ENCODE measurements at places on chromosomes 4 and X.

DNA sequence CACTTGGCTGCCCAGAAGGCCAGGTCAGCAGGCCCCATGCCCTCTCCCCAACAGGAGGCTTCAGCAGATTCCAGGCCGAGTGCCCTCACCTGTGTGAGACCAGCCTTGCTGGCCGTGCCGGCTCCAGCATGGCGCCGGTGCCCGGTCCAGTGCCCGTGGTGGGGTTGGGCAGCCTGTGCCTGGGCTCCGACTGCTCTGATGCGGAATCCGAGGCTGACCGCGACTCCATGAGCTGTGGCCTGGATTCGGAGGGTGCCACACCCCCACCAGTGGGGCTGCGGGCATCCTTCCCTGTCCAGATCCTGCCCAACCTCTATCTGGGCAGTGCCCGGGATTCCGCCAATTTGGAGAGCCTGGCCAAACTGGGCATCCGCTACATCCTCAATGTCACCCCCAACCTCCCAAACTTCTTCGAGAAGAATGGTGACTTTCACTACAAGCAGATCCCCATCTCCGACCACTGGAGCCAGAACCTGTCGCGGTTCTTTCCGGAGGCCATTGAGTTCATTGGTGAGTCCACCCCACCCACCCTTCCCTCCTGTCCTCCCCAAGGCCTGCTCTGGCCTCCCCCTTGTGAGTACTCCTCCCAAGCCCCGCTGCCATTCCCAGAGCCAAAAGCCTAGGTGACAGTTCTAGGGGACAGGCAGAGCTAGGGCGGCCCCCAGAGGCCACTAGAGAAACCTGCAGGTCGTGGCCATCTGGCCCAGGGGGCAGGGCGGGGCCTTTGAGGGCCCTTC is 2.3 kb downstream of the DUSP9 start:
- DNase-seq = peak; percentile 16

- no peak for DNase-seq
Observed at GRCh38 chrX:13380211-13380610, 60.4 kb upstream of the ATXN3L start.

- no peak for DNase-seq
Observed at GRCh38 chr4:5098176-5098575, 46.9 kb downstream of the STK32B start.

- DNase-seq = no peak
Observed at GRCh38 chr4:146165840-146166239, 9.7 kb upstream of the LSM6 start.

- no peak for DNase-seq
Observed at GRCh38 chrX:109936114-109936513, 66.8 kb upstream of the TMEM164 start.

- no peak for DNase-seq
Observed at GRCh38 chr4:82525307-82525911, 36.4 kb downstream of the TMEM150C start.

All from NCI-H2029 (cell line).